ENCODE measurements at places on chromosomes 6 and 20.

- no peak for DNase-seq
Measured at GRCh38 chr6:162710419-162710818, 17.1 kb downstream of the PRKN start.

DNA sequence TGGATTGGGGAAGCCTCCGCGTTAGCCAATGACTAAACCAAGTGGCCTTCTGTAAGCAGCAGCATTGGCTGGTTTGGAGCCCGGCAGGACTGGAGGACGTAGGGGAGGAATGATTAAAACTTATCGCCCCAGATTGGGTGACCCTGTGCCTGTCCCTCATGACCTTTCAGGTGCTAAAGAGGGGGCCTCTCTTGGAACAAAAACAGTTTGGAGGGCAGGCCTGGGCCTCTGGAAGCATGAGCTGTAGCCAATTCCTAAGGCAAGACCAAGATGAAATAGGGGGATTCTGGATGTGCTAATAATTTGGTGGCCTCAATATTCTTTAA lies 1.4 kb downstream of the GMPR start:
- no peak for DNase-seq

DNA sequence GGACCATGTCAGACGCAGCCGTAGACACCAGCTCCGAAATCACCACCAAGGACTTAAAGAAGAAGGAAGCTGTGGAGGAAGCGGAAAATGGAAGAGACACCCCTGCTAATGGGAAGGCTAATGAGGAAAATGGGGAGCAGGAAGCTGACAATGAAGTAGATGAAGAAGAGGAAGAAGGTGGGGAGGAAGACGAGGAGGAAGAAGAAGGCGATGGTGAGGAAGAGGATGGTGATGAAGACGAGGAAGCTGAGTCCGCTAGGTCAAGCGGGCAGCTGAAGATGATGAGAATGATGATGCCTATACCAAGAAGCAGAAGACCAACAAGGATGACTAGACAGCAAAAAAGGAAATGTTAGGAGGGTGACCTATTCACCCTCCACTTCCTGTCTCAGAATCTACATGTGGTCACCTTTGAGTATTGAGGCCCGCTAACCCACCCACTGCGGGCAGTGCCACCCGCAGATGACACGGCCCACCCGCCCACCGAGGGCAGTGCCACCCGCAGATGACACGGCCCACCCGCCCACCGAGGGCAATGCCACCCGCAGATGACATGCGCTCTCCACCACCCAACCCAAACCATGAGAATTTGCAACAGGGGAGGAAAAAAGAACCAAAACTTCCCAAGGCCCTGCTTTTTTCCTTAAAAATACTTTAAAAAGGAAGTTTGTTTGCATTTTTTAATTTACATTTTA lies 43.3 kb downstream of the MGME1 start:
- DNase-seq: no peak

DNA sequence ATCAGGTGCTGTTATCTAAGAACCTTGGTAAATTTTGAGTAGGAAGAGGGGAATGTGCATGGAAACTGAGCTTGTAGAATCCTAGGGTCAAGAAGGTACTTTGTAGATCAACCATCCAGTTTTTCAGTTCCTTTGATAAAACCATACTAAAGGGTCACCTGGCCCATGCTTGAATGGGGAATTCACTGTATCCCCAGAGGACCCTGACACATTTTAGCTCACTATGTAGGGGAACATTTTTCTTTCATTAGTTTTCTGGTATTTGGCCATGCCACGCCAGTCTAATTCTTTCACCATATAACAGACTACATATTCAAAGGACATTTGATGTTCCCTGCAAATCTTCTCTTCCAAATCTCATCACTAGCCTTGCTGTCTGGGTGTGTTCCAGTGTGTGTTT lies 29.9 kb downstream of the LRRC1 start:
- DNase-seq: no peak

DNA sequence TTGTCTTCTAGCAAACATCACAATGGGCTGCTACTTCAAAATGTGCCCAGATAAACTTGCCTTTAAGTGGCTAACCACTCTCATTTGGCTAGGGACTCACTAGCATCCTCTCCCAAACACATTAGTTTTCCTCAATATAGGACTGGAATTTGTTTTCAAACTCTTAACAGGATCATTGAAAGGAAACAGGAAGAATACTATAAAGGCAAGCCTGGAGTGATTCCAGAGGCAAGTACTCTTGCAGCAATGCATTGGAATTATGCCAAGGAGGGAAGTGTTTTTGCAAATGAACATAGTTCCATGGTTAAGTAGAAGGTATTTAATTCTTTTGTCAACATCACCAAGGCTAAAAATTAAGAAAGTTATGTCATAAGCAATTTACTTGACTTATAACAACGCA lies 12.2 kb downstream of the EPHA7 start:
- DNase-seq: peak; percentile 20

GRCh38 chr20:62856931-62857619 lies 4.5 kb downstream of the TCFL5 start:
- no peak for DNase-seq

- no peak for DNase-seq
Measured at GRCh38 chr6:153272201-153272980, 141.3 kb upstream of the RGS17 start.

DNA sequence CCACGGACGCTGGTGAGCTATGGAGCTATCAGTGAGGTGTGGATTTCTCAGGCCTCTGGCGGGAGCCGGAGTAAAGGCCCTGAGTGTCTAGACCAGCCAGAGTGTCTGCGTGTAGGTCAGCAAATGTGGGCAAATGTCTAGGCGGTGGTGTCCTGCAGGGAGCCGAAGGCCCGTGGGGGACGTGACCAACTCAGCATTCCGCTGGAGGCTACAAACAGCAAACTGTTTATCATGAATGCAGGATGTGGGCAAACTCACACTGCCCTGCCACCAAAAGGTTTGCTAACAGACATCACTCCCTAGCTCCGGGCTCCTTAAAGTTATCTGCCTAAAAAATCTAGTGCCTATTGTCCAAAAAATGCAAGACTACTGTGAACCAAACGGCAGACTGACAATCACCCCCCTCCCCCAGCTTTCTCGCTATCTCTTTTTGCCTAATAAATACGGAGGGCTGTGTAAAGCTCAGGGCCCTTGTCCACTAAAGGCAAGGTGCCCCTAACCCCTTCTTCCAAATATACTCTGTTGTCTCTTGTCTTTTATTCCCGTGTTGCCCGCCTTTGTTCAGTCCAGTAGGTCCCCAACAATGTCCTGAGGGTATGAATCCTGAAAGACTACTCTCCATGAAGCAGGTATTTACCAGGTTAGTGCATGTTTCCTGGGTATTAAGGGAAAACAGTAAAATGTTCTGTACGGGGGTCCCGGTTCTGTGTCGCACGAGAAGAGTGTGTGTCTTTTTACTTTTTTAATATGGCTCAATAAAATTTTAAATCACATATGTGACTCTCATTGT lies 29.0 kb upstream of the AFDN start:
- no peak for DNase-seq
